ENCODE measurements at places on chromosomes 2 and 18. TPM values are rescaled to one million over a fixed set of nuclear protein-coding genes. Genes with fewer than 3 reads are reported as not detected.

CYBRD1 gene
- total RNA-seq: 26.0 TPM

CNTNAP5 gene
- total RNA-seq: not detected

L3MBTL4 gene
- total RNA-seq: 0.33 TPM

SATB2 gene
- 1.3 TPM for total RNA-seq

SLC9A4 gene
- under 0.01 TPM for total RNA-seq

NYAP2 gene
- not detected for total RNA-seq

LYG1 gene
- not detected for total RNA-seq

DTNA gene
- total RNA-seq: 7.5 TPM

SETBP1 gene
- 9.3 TPM for total RNA-seq

KCNG3 gene
- total RNA-seq: under 0.01 TPM

C1QL2 gene
- not detected for total RNA-seq

VAMP8 gene
- 27.4 TPM for total RNA-seq

PROM2 gene
- 0.57 TPM for total RNA-seq

CHRNG gene
- total RNA-seq: not detected

PLB1 gene
- 0.33 TPM for total RNA-seq

CXCR1 gene
- not detected for total RNA-seq

MAL gene
- not detected for total RNA-seq

SLC40A1 gene
- 44.4 TPM for total RNA-seq

DNAJC5G gene
- 0.98 TPM for total RNA-seq

CAPN14 gene
- total RNA-seq: not detected

SIGLEC15 gene
- total RNA-seq: 0.19 TPM

GALR1 gene
- not detected for total RNA-seq

FRZB gene
- under 0.01 TPM for total RNA-seq

ASB18 gene
- not detected for total RNA-seq

HOXD11 gene
- not detected for total RNA-seq

RNF181 gene
- 231 TPM for total RNA-seq

ATP6V1B1 gene
- total RNA-seq: not detected

CD207 gene
- not detected for total RNA-seq

CNGA3 gene
- total RNA-seq: not detected

REG3G gene
- total RNA-seq: not detected

SNRPD1 gene
- 7.8 TPM for total RNA-seq

SERPINB3 gene
- not detected for total RNA-seq

GPBAR1 gene
- 0.10 TPM for total RNA-seq

UPP2 gene
- total RNA-seq: not detected

ADRA2B gene
- not detected for total RNA-seq

MERTK gene
- total RNA-seq: 35.0 TPM
